Left renal pelvis (tissue), 4 donors: ENCODE measurements at places on chromosomes 7 and 10.

DNA sequence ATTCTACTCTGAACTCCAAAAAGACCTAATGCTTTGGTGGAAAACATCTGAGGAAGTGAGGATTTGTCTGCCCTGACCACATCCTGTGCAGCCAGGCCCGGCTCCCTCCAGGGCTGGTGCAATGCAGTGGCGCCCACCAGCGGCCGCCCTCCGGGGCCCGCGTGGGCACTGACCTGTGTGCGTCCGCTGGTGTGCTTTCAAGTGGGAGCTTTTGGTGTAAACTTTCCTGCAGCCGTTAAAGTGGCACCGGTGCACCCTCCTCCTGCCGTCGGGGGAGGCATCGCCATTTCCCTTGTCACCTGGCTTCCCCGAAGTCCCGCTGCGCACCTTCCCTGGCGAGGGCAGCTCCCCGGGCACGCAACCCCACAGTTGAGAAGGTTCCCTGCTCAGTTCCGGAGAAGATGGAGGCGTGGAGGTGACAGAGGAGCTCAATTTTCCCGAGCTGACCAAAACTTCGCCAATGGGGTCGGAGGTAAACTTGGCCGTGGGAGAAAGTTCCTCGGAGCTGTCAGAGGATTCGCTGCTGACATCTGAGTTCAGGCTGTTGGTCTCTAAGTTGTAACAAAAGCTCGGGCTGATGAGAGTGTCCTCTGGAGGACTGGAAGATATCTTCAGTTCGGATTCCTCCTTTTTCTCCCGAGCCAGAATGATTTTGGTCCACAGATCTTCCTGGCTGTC is 3.4 kb downstream of the KLF6 start:
- DNase-seq = no peak

DNA sequence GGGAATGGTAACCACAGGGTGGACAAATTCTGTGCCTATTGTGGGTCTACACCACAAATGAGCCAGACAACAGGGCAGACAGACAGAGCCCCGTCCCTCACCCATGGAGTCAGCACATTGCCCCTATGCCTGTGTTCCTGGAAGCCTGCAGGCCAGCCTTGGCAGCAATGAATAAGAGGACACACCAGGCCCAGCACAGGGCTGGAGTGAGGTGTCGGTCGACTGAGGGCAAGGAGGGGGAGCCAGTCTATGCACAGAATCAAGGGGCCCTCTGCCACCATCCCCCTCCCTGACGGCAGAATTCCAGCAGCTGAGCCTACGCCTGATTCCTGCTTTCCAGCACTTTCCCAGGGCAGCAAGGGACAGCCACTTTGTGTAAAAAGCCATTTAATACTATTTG is 98.2 kb downstream of the CALN1 start:
- DNase-seq = no peak

- no peak for DNase-seq
These were observed 39.6 kb upstream of the IKZF1 start for GRCh38 chr7:50264908-50265307.

DNA sequence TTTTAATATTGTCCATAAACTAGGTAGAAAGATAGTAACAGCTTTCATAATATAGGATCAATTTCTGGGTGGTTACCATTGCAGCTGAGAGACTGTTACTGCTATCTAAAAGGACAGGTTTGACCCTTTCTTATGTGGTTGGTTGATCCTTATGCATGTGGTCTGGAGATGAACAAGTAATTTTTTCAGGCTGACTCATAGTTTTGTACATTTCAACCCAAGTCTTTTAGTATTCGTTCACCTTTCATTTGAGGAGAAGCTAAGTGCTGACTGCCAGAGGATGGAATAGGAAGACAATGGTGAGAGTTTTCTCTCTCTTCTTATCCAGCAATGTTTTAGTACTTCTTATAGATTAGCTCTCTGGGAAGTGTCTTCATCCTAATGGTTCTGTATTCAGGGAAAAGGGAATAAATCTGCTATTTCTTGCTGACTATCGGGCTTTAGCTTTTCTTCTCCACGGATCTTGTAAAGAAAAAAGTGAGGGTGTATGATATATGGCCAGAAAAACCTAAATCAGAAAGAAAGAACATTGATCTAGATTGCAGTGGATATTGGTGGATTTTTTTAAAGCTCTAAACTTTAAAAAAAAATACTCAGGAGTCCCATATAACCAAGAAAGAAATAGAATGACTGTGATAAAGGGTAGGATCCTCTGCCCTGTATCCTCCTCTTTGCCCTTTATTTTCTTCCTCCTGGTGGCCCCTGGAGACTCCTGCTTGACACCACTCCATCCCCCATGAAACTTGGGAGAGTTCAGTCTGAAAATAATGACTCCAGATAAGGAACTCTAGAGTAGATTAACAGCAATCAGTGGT is 88.0 kb downstream of the CPED1 start:
- no peak for DNase-seq

- no peak for DNase-seq
These were observed 20.8 kb upstream of the NMT2 start for GRCh38 chr10:15189133-15189885.

GRCh38 chr10:52877451-52877850 is 104.9 kb upstream of the MBL2 start:
- no peak for DNase-seq

GRCh38 chr10:99732033-99732842 is at the start of the genes COX15 and CUTC:
Gene COX15 (minus strand): TSS chr10:99732127. CDS start chr10:99732049, 78 bp downstream.
Gene CUTC (plus strand): TSS chr10:99732234. CDS start chr10:99732349, 115 bp downstream.
- DNase-seq = peak; percentile 95

DNA sequence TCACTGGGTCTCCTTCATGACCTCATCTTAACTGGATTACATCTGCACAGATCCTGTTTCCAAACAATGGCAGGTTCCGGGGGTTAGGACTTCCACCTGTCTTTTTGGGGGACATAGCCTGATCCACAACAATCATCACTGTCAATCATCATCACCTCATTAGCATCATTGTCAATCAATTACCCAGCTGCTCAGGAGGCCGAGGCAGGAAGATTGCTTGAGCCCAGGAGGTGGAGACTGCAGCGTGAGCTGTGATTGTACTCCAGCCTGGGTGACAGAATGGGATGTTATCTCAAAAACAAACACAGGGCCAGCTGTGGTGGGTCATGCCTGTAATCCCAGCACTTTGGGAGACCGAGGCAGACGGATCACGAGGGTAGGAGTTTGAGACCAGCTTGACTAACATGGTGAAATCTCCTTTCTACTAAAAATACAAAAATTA is 18.7 kb downstream of the AMZ1 start:
- DNase-seq = no peak

DNA sequence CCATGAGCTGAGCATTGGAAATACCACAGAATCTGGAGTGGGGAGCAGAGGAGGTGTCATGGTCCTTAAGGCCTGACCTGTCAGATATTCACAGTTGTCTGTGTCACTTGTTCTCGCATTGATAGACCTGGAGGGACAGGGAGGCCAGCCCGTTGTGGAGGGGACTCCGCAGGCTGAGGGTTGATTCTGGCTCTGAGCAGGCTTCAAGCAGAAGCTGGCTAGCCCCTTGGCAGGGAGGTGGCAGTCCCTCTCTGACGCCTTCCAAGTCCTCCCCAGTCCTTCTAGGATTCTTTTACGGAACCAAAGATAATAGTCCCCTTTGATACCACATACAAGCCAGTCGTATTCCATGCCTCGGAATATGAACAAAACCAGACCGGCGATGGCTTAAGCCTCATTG is 65.4 kb downstream of the GRK5 start:
- no peak for DNase-seq

DNA sequence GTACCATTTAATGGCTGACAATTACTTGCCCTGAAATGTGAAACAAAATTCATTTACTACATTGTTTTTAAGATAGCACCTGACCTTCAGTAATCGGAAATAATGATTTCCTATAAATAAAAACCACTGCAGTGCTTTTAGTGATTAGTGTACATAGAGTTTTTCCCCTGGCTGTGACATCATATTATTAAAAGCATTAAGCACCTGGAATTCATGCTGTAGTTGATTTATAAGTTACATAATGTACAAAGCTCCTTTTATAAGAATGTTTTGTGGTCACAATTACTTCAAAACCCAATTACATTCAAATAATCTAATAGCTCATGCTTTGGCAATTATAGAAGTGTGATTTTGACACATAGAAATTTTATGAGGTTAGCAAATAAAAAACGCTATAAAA is 44.3 kb upstream of the EIF4H start:
- DNase-seq = no peak

DNA sequence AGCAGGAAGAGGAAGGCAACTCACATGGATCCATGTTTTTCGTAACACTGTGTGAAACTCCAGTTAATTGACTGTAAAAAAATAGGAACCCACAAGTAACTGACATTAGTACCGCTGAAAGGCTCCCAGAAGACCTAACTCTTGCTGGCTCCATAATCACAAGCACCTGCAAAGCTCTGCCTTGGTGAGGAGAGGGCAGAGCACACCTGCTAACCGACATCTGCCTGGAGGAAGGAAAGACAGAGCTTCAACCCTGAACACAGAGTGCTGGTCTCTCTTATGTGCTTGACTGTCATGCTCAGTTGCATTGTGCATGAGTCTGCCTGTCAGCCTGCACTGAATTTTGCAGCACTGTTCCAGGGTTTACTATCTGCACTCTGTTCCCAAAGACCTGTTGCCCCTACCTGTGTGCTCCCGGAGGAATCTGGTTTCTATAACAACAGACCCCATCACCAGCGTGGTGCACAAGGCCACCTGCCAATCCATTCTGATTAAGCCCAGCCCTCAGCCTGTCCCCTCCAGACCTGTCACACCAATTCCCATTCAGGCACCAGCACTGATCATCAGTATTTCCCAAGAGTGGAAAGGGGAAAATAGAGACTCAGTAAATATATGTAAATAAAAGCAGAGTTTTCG is 63.1 kb upstream of the ANKRD1 start:
- no peak for DNase-seq
